Stimulated activated CD4-positive, alpha-beta T cell treated with anti-CD3 and anti-CD28 coated beads, Interleukin-1b, Interleukin-23, amount 100 ng/mL, for 1 hour (primary cell): ENCODE measurements at places on chromosomes 7 and 10.

GRCh38 chr7:113918946-113919345 is at the start of gene PPP1R3A:
PPP1R3A (minus strand) TSS chr7:113919009; CDS start chr7:113918996, 13 bp downstream.
- DNase-seq, result no peak

- DNase-seq, result peak; percentile 12
These were observed 91.5 kb downstream of the FOXL3 start for GRCh38 chr7:381211-382042.

GRCh38 chr7:150663802-150664494 is 21.6 kb upstream of the GIMAP2 start:
- no peak for DNase-seq

- no peak for DNase-seq
These were observed 34.1 kb upstream of the IFRD1 start for GRCh38 chr7:112416127-112416526.

- no peak for DNase-seq
These were observed 4.0 kb upstream of the TMEM106B start for GRCh38 chr7:12207046-12207445.

DNA sequence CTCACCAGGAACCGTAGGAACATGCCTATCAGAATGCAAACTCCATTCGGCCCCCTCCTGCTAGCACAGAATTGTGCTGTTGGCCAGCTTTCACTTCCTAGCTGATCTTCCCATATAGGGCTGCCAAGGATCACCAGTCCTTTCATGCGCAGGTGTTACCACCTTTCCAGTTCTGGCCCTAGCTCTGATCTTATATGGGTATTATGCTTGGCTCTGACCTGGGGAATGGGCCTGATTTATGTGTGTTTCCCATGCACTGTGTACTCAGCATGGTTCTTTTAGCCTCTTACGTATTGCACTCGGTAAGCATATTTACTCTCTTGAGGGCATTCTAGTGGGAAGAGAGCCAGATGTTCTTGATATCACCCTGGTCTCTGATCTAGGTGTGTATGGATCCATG is 11.1 kb downstream of the SLC35G1 start:
- DNase-seq, result no peak

- DNase-seq, result no peak
These were observed 177.6 kb downstream of the ADARB2 start for GRCh38 chr10:1559761-1560160.

DNA sequence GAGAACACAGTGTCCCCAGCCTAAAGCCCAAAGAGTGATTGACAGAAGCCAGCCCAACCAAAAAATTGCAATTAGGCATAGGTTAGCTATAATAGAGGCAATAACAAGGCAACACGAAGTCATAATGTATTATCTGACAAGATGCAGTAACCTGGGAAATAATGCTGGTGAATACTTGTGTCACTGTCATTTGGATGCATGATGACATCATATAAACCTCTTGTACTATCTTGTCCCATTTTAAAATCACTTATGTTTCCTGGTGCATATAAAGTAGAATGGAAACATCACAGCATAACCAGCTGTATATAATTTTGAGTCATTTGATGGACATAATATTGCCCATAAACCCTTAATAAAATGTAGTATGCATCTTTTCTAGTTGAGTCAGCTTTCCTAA is 1138.3 kb upstream of the LRRTM3 start:
- DNase-seq, result no peak

DNA sequence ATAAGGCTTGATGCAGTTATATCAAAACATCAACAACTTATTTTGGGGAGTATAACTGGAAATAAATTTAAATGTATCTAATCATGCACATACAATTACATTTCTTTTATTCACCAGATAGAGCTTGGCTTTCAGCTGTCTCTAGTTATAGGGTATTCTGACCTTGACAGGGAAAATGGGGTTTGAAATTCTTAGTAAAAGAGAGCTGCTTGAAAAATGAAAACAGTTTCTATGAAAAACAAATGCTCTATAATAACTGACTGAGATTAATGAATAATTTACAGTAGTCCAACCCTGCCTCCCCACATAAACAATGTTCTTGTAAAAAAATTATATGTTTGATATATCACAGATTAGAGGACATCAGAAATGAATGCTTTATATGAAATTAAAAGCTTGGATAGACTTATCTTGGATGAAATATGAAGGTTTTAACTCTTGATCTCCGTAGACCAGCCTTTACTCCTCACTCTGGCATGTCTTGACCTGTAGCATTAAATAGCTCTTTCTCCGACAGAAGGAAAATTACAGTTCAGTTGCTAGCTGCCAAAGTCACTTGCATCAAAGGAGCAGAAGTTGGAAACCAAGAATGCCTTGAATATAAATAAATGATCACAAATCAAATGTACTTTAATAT is 32.1 kb downstream of the VWC2 start:
- no peak for DNase-seq

DNA sequence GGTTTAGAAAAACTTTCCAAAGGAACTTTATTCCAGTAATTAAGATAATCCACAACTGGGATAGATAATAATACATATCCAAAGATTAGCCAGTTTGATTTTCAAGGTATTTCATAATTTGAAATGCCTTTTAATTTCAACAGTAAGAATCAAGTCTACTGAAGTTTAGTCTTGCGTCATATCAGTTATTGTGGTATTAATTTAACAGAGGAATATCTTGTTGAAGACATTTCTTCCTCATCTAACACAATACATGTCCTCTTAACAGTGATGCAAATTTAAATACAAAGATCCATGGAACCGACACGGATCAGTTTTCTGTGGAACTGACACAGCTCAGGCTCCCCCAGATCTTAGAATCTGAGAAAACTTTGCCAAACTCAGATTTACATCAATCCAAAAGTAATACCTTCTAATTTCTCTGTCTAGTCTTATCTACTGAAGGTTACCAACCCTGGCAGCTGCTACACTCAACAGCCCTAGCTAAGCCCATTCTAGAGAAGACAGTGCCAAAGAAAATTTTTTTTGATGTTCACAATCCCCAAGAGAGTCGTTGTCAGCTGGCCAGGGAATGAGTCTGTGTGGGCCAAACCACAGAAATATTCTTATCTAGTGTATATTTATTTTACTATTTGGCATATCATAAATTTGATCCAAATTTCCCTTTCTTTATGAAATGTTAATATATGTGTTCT is 365.2 kb upstream of the MEOX2 start:
- DNase-seq, result no peak

DNA sequence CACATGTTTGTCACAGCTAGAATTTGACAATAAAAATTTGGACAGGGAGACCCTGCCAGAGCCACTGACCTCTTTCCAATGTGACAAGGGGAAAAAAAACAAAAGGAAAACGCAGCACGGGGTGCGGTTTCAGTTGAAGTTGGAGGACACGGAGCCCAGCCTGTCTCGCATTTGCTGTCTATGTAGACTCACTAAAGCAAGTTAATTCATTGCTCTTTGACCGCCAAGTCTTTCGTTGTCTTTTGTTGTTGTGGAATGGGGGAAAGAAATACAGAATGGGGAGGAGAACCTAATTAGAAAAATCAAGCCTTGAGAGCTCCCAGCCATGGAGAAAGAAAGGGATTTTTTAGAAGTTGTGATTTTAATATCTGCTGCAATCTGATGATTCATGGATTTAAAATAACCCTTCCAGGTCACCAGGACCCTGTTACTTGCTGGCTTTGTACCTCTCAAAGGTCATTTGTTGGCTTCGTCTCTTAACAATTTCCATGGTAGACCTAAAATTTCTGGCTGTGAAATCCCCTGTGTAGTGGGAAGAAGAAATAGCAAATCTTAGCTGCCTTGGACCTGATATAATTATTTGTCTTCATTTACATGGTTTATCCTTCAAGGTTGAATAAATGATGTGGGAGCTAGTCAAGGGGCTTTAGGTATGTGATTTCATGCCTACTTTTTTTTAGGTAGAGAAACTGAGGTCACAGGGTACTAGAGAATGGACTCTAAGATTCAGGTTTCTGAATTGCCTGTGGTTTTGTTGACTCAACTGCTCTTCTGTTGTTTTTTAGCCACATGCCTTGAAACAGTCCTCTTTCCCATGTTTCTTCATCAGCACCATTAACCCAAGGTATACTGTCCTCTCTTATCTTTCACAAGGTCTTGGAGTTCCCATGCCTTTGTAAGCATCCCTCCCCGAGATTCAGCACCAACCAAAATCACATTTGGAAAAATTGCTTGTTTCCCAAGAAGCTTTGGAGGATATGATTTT is 78.7 kb downstream of the TCF7L2 start:
- DNase-seq, result no peak

GRCh38 chr7:94389381-94389780 is 5.3 kb upstream of the COL1A2 start:
- DNase-seq, result no peak

GRCh38 chr7:34558022-34558421 is 100.0 kb upstream of the NPSR1 start:
- no peak for DNase-seq

DNA sequence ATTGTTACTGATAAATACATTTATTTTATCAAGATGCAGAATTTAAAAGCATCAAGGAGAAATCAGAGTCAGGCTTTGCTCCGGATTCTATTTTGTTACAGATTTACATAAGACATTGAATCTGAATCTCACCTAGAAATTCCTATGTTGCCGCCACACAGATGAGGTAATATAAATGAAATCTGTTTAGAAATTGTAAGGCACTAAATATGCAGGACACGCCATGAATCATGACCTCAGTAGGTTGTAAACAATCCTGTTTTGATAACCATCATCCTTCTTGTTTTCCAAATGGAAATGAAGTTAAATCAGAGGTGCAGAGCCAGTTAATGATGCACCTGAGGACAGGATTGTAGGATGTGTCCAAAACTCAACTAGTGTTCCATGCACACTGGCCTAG is 778.0 kb downstream of the MAGI2 start:
- no peak for DNase-seq

- DNase-seq, result no peak
These were observed 9.4 kb upstream of the ANKRD1 start for GRCh38 chr10:90930070-90930837.
